GM13976 (cell line): ENCODE measurements at places on chromosomes 1 and 21.

GRCh38 chr1:240794046-240794843 is 182.3 kb upstream of the GREM2 start:
- no peak for DNase-seq

- DNase-seq, result peak; percentile 39
Observed at GRCh38 chr1:117128323-117129079, 7.0 kb upstream of the TRIM45 start.

DNA sequence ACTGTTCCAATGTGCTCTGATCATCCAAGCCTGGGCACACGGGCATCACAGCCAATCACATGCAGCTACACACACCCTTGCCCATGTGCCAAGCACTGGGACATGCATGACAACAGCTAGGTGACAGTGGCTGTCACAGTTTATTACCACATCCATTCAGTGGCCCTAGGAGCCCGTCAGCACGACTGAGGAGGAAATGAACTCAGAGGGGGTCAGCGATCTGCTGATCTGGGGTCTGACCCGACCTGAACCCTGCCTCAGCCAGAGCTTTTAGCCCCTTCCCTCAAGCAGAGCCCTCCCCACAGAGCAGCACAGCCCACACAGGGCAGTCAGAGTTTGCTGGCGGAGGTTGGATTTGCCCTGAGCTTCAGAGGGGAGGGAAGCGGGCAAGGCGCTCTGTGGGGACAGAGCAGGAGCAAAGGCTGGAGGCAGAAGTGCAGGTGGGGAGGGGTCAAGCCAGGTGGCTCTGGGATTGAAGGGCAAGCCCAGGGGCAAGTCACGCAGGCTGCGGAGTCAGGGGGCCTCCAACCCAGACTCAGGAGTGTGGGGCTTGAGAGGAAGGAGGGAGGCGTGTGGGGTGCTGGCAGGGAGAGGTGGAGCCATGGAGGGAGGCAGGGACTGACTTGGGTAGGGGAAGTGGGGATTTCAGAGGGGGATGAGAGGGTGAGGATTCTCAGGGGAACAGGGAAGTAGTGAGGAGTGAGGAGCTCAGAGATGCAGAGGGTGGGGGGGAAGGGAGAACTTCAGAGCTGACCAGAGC is 10.4 kb downstream of the SH3BGRL3 start:
- DNase-seq, result peak; percentile 54

DNA sequence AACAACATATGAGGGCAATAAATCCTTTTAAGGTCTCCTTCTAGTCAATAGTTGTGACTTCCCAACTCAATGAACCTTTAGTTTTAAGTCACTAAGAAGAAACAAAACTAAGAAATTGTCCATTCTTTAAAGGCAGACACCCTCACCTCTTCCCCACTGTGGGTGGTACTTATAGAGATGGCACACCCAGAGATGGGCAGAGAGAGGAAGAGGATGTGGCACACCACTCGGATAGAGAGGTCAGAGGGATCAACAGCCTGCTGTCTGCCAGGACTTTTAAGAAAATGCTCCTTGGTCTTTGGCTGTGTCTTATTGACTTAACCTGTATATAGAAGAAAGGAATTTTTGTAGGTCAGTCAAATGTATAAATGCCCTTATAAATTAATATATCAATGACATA is 45.1 kb downstream of the FASLG start:
- no peak for DNase-seq

GRCh38 chr1:44908427-44908826 is 65.4 kb upstream of the PTCH2 start:
- no peak for DNase-seq

DNA sequence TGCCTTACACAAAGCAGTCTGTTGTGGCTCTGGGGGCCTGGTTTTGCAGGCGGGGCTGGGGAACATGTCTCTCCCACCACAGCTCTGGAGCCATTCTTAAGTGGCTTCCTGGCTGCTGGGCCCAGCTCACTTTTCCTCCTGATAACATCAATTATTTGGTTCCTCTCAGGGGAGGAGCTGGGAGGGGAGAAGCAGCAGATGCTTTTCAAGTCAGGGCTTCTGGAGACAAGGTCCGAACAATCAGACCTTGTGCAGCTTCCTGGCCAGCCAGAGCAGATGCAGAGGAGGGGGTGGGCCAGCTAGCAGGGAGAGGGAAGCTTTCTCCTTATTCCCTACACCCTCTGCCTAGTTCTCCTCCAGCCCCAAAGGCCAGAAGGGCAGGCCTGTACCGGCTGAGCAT is 3.7 kb upstream of the PAQR6 start:
- no peak for DNase-seq

GRCh38 chr21:34596561-34597271 is 18.2 kb downstream of the RCAN1 start:
- no peak for DNase-seq

DNA sequence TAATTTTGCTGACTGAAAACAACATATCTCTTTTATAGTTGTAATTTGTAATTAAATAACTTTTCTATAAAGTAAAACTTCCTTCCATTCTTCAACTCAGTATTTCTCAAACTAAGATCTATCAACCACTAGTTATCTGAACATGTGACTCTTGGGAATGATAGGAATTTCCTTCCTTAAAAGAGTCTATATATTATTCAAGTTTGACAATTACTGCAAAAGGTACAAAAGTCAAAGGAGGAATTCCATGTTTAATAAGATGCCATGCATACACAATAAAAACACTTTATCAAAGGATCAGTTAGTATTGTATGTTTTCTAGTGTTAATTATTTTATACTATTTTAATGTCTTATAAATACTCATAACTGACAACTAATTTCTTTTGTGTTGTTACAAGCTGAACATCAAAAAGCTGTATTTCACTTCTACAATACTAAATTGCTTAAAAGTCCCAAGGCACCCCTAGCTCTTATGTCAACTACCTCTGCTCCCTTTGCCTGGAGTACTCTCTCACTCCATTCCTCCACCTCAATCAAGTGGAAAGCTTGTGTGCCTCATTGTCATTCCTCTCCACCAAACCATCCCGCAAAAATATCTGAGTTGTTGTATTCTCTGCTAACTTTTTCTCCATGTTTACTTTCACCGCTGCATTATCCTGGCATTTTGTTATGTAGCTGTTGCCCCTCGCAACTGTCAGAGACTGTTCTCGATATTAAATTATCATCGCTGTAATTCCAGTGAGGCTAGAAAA is 67.9 kb downstream of the SLC44A5 start:
- DNase-seq, result no peak

- DNase-seq, result no peak
Observed at GRCh38 chr1:33468531-33468930, 3.9 kb upstream of the ZSCAN20 start.

- DNase-seq, result no peak
Observed at GRCh38 chr1:77473690-77474089, 191.9 kb downstream of the AK5 start.

DNA sequence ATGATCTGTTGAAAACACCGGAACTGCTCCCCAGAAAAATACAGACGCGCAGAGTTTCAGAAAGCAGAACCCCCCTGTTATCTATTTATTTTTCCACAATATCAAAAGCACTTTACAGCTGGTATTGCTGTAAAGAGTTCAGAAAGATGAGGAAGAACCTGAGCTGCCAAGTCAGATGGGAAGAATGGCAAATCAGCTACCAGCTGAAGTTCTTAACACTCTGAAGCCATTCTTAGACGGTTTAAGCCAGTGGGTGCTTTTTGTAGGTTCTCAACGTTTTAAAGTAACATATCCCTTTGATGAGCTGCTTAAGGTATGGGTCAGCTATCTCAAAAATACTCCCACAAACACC is 714 bp upstream of the AKIRIN1 start:
- no peak for DNase-seq
